Epithelial cell of prostate (primary cell): ENCODE measurements at places on chromosomes 16 and 17.

DNA sequence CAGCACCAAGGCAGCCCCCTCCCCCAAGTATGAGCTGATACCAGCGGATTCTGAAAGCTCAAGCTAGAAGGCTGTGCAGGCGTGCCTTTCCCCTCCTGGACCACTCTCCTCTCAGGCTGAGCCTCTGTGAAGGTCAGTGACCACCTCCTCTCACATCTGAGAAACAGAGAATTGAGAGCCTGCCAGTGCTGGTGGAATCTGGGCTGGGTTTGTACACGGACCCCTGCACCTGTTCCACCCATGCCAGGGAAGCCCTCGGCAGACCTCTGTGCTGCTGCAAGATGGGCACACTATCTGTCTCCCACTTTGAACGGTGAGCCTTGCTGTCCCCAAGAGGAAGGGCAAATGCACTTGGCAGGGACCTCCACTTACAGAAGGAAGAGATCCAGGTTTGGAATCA, 54.7 kb upstream of the SDK2 start:
- DNase-seq: no peak

DNA sequence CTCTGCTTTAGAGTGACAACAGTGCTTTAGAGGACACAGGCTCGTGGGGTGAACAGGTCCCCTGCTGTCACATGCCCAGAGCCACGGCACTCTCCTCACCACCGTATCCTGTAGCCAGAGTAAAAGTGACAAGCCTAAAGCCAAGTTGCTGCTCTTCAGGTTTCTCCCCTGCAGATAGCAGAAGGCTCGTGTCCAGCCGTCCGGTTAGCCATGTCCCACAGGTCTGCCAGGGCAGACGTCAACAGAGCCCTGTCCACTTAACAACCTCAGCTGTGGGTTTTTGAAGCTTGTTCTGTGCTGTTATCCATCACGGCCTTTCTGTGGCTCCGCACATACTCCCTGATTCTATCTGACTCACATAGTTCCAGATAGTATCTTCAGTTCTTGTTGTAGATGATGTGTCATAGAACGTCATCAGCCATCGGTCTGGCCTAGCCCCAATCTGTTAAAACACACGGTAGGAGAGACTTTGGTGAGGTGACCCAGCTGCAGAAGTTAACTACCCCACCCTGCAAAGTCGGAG, 100.7 kb downstream of the SOCS1 start:
- no peak for DNase-seq

DNA sequence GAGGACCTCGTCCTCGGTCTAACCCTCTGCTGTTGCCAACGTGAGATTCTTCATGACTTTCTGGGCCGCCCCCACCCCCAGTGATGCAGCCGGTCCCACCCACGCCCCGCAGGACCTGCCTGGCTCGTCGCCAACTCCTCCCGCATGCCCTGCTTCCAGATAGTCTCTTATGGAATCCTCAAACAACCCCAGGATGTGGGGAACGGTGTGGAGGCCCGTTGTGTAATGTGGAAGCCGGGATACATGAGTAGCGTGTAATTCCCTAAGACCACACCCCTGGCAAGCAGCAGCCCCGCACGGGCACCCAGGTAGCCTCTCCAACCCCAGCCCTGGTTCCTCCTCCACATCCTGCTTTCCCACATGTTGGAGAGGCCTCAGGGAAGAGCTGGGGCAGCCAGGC, 275.9 kb downstream of the C16orf95 start:
- no peak for DNase-seq

DNA sequence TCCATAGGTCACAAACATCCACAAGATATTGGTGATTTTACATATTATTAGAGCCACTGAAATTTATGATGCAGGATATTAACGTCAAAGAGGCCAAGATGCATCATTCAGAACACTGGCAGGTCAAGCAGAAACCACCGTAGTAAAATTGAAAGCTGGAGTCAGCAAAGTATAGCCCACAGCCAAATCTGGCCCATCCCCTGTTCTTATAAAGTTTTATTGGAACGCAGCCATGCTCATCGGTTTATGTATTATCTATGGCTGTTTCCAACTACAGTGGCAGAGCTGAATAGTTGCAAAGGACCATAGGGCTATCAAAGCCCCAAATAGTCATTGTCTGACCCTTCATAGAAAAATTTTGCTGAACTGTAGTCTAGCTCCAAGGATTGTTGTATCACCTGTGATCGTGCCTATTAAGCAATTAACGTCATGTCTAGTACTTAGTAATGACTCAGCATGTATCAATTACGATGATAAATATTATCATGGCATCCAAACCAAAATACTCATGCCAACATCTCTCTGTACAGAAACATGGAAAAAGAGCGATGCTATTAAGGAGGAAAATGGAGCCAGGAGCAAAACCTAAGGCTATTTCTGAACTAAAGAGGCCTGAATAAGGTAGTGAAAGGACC, 165.6 kb downstream of the IRX3 start:
- DNase-seq: no peak

DNA sequence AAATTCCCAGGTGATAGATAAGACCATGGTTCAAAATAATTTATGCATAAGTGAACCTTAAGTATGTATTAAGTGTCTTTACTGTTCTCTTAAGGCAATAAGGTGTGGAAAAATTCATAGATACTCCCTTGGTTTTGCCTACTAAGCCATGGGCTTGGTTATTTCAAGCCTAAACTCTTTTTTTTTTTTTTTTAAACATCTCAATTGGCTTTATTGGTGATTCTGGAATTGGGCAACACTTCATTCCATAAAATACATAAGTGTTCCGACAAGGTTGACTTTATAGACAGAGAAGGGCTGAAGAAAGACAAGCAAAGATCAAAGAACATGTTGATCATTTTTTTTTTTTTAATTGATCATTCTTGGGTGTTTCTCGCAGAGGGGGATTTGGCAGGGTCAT, 73.5 kb downstream of the ESRP2 start:
- no peak for DNase-seq

- no peak for DNase-seq
These were observed 59.3 kb upstream of the BCO1 start for GRCh38 chr16:81179219-81179618.

DNA sequence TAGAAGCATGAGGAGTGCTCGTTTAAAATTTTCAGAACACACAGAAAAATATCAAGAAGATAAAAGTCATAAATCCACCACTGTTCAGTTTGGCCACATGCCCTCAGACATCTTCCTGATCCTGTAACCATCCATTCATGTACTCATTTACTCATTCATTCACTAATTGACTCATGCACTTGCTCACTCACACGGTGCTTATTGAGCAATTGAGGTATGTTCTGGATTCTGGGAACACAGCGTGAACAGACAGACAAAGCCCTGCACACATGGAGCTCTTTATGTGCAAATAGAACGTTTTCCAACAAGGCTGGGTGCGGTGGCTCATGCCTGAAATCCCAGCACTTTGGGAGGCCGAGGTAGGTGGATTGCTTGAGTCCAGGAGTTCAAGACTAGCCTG, 10.2 kb upstream of the NATD1 start:
- peak; percentile 85 for DNase-seq

- DNase-seq: no peak
These were observed 340.2 kb upstream of the SOX9 start for GRCh38 chr17:71780596-71780995.

DNA sequence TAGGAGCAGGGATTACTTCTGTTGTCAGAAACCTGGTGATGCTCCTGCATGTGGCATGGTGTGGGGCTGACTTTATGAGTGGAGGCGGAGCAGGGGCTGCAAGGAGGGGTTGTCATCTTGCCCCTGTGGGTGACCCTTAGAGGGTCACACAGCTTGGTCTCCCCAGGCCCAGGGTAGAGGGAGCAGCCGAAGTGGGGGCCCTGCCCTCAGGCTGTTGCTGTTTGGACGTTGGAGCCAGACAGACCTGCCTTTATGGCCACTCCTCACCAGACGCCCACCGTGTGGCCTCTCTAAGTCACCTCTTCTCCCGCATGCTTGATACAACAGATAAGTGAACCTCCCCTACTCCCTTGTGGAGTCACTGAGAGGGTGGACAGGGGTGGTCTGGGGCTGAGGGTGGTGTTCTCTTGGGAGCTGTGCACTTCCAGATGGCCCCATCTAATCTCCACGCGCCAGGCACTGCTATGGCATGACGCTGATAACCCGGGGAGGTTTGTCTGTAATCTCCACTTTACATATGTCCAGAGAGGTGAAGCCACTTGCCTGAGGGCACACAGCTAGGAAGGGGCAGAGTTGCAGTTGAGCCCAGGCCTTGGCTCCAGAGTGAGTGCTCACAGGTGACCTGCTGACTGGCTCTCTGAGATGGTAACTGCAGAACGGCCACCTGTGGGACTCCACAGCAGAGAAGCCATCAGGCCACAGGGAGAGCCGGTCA, 10.0 kb downstream of the MAP2K3 start:
- DNase-seq: no peak

GRCh38 chr17:3276126-3276525, 22.0 kb downstream of the OR3A1 start:
- no peak for DNase-seq

DNA sequence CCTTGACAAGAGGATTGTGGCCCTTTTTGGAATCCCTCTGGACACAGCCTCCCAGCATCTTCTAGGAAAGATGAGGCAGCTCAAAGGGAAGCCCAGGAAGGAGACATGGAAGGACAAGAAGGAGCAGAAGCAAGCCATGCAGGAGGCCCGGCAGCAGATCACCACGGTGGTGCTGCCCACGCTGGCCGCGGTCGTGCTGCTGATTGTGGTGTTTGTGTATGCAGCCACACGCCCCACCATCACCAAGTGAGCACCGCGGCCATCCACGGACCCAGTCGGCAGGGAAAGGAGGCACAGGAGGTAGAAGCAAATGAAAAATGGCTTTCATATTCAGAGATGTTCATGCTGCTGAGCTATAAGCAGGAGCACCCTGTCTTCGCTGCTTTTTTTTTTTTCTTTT, 10.9 kb upstream of the MEIOC start:
- no peak for DNase-seq

GRCh38 chr16:87560428-87561199, 41.7 kb upstream of the JPH3 start:
- no peak for DNase-seq

GRCh38 chr17:28239271-28239624, 79.8 kb upstream of the TMEM97 start:
- DNase-seq: no peak

DNA sequence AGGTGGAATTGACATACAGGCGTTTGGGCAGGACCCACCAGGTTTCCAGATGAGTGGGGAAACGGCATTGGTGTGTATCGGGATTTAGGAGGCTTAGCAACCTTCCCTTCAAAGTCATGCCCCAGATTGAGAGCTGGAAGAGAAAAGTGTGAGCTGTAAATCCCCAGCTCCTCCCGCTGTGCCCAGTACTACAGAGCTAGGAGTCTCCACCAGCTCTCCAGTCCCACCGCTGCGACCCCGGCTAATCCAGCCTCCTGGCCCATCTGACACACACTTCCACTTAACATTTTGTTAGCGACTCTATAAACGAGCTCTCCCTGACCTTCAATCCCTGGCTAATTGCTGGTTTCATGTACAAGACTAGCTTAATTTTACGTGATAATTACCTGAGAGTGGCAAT, 29.9 kb upstream of the LHX1 start:
- no peak for DNase-seq

DNA sequence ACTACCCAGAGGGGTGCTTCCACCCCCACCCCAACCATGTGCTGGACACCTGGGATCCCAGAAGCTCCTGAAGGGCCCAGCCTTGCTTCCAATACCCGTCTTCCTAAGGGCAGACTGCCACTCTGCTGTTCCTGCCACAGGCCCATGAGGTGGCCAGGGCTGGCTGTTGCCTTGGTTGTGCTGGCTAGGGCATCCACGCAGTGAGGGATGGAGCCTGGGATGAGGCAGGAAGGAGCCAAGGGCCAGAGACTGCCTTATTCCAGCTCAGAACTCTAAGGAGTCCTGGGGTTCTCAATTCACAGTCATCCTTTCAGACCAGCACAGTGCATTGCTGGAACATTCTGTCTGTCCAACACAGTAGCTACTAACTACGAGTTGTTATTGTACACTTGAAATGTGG, 37.8 kb downstream of the BCO1 start:
- no peak for DNase-seq

GRCh38 chr16:87077750-87078127, 239.5 kb downstream of the C16orf95 start:
- DNase-seq: no peak

- no peak for DNase-seq
These were observed 1.1 kb upstream of the ZG16B start for GRCh38 chr16:2828876-2829430.

DNA sequence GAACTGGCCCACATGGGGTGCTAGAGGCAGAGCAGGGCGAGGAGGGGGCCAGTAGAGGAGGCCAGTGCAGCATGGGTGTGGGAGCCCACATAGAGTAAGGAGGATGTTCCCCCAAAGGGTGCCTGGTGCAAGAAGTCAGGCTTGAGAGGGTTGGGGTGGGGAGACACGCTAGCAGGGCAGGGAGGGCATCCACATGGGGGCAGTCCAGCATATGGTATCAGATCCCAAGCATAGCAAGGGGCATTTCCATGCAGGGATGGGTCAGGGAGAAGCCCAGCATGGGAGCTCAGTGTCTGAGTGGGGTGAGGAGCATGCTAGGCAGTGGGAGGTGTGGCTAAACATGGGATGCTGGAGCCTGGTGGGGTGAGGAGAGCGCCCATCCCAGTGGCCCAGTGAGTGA, 213.7 kb downstream of the COPRS start:
- no peak for DNase-seq

- DNase-seq: peak; percentile 73
These were observed 220.5 kb downstream of the PARN start for GRCh38 chr16:14409563-14409962.

DNA sequence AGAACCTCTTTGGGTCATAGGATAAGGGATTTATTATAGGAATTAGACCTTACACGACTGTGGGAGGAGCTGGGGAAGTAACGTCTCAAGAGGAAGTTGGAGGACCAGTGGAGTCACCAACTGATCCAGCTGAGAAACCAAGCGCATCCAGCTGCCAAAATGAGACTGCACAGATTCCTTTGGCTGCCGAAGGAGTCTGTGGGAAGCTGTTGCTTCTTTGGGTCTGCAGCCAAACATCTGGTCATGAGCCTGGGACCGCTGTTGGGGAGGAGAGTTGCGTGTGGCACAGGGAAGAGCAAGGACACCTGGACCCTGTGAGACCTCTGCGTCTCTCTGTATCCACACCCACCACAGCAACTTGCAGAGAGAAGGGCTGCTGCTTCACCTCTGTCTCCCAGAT, 2.4 kb upstream of the NACA2 start:
- no peak for DNase-seq

DNA sequence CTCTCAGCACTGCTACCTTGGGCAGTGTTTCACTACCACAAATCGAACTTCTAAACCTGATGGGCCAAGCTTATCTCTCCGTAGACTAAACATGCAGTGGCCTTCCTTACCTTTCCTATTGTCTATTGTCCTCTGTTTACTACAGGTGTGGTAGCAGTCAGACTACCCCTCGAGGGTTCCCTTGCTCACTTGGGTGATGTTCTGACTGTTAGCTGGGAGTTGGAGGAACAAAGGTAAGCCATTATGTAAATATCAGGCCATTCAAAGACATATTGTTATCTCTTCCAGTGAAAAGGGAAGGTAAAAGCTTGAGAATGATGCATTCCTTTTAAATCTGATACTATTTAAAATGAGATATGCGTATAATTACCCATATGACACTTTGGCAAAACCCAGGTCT, 828.3 kb upstream of the EEF2KMT start:
- DNase-seq: no peak

GRCh38 chr16:68380348-68380670, 68.0 kb downstream of the SMPD3 start:
- DNase-seq: no peak

GRCh38 chr16:67349172-67349571, 22.6 kb downstream of the LRRC36 start:
- DNase-seq: no peak

GRCh38 chr17:3167574-3167973, 29.7 kb upstream of the OR1A2 start:
- DNase-seq: no peak

GRCh38 chr17:82230609-82231311, 1.9 kb downstream of the SLC16A3 start:
- no peak for DNase-seq
